Bronchial epithelial cell (primary cell): ENCODE measurements at places on chromosomes 5 and 9. TPM values are rescaled to one million over a fixed set of nuclear protein-coding genes. Genes with fewer than 3 reads are reported as not detected.

DNA sequence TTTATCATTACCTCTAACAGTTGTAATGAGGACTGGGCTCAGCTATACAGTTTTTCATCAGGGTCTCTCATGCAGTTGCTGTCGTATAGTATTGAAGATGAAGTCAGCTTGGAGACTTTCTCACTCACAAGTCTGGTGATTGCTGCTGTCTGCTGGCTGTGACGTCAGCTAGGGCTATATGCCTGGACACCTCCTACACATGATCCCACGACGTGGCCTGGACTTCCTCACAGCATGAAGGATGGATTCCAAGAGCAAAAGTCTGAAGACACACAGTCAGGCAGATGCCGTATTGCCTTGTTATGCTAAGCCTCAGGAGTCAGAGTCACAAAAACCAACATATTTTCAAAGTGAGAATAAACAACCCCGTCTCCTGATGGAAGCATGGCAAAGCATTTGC lies 193.3 kb downstream of the LURAP1L start:
- no peak for DNase-seq

DNA sequence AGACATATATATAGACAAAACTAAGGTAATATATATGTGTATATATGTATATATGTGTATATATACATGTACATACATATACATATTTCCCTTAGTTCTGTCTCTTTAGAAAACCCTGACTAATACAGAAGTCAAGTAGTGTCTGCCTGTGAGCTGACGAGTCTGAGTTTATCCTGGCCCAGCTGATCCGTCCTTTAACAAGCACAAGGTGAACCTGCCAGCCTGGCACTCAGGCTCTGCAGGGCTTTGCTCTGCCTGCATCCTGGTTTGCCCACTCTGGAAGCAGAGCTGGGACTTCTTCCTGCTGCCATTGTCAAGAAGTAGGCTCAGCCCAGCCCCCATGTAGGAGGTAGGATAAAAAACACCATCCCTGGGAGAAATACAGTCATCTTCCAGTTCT lies 388.0 kb downstream of the ICE1 start:
- no peak for DNase-seq

- DNase-seq: no peak
These were observed 17.0 kb upstream of the LRRC14B start for GRCh38 chr5:174291-174600.

DNA sequence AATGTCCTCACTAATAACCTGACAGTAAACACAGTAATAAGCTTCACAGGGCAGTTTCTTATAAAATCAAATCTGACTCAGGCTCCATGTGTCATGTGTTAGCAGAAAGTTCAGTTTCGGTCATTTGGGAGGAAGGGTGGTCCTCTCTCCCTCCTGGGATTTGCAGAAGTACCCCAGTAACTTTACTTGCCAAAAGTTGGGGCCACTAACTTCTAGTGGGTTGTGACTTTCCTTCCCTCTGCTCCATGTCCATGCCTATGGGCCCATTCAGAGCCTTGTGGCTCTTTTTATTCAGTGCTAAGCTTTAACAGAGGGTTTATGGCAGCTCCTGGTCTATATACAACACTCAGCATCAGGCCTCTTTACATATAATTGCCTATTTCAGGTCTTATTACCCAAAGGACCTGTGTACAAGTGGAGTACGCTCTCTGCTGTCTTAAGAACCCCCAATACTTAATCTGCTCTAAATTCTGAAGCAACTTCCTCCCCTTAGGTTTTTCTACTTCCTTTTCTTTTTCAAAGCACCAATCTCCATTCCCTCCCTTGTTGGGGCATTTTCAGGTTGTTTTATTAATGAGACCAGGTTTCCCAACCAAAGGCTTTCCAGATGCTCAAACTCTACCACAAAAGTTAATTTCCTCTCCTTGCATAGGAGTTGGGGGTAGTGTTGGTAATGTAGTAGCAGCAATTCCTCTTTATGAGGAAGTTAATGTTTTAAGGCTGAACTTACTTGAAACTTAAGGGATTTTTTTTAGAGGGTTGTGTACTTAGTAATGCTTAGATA lies 107.7 kb downstream of the CCDC192 start:
- DNase-seq: no peak

GRCh38 chr9:128113526-128114325 lies 13.8 kb downstream of the PTGES2 start:
- no peak for DNase-seq

DNA sequence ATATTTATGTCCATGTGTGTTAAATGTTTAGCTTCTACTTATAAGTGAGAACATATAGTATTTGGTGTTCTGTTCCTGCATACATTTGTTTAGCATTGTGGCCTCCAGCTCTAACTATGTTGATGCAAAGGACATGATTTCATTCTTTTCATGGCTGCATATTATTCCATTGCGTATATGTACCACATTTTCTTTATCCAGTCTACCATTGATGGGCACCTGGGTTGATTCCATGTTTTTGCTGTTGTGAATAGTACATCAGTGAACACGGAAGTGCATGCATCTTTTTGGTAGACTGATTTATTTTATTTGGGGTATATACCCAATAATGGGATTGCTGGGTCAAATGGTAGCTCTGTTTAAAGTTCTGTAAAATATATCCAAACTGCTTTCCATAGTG lies 359.0 kb downstream of the SLCO4C1 start:
- DNase-seq: no peak

GRCh38 chr5:59709846-59710245 lies 183.7 kb downstream of the PDE4D start:
- DNase-seq: peak; percentile 77

DNA sequence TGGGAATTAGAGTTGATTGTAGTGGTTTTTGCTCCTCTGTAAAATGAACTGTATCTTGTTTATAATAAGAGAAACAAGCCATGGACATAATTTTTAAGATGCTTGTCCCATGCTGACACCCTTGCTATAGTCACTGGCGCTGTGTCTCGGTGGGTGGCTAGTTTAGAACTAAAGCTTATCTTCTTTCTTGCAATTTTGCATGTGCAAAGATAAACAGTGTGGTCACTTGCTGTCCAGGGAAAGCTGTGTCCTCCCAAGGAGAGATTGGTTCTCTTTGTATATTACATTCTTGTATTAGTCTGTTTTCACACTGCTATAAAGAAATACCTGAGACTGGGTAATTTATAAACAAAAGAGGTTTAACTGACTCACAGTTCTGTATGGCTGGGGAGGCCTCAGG lies 143.8 kb downstream of the MELK start:
- no peak for DNase-seq

DNA sequence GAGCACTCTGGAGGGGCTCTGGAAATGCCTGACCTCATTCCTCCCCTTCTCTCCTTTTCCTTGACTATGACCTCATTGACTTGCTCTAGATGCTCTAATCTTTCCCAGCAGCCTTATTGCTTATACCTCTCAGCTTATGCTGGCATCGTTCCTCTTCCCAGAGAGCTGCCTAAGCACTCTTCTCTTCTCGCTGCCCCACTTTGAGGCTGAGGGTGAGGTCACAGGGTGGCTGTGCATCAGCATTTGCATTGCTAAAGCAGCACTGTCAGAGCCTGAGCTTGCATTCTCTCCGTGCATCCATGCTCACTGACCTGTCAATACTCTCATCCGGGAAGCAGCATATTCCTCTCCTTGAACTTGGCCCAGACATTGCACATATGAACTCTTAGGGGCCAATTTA lies 96.4 kb upstream of the NTRK2 start:
- no peak for DNase-seq

- DNase-seq: no peak
These were observed 44.9 kb upstream of the SNCAIP start for GRCh38 chr5:122267185-122267584.

DNA sequence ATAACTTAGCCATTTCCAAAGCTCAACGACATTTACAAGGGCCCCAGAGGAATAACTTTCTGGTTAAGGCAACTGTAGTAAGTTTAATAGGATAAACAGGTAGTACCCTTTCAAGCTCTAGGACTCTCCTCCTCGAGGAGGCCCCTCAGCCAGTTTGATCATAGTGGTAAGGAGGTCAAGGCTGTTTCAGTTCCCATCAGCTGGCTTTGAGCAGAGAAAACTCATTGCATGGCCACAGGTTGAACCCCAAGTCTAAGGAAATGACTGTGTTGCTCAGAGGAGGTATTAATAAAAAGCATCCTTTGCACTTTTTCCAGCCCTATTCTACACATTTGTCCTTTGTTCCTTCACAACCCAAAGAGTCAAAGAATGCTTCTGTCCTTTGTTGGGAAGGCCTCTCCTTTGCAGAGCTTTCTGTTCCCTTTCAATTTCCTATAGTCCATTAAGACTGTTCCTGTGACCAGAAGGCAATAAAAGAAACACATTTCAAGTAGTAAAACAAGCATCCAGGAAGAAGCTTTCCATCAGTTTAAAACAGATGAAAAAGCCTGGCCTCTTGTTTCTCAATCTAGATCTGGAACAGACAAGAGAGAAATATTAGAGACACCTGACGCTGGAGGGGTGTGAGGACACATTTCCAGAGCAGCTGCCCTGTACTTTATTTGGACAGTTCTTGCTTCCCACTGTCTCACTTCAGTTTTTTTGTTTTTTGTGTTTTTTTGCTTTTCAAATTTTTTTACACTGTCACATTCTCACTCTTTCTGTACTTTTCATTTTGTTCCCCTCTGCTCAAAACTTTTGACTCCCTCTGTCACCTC lies 54.1 kb downstream of the PRRC1 start:
- no peak for DNase-seq

GRCh38 chr9:93899609-93900435 lies 55.3 kb downstream of the BARX1 start:
- no peak for DNase-seq

- DNase-seq: no peak
These were observed 264.3 kb upstream of the PANK3 start for GRCh38 chr5:168843277-168844015.

GRCh38 chr5:79992891-79993657 lies 2.0 kb upstream of the MTX3 start:
- no peak for DNase-seq

DNA sequence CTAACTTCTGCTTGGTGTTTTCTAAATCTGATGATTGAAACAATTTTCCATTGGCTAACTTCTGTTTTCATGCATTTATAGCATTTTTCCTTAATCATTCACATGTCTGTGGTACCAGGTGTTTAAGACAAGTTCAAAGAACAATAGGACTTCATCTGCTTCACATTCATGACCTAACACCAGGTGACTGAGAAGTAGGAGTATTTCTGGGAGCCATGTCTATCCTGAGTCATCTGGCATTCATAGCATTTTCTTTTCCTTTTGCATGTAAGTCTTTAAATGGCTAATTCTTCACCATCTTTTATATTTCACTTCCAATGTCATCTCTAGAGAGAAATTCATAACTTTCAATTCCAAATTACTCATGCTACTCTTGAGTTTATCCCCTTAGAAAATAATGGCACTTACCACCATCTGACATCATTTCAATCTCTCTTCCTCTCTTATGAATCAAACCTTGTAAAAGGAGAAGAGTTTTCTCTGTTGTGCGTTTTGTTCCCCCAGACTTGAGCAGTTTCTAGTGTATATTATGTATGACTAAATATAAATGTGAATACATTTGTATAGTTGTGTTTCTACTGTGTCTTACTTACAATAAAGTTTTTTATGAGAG lies 1196.1 kb upstream of the CDH9 start:
- DNase-seq: peak; percentile 47

DNA sequence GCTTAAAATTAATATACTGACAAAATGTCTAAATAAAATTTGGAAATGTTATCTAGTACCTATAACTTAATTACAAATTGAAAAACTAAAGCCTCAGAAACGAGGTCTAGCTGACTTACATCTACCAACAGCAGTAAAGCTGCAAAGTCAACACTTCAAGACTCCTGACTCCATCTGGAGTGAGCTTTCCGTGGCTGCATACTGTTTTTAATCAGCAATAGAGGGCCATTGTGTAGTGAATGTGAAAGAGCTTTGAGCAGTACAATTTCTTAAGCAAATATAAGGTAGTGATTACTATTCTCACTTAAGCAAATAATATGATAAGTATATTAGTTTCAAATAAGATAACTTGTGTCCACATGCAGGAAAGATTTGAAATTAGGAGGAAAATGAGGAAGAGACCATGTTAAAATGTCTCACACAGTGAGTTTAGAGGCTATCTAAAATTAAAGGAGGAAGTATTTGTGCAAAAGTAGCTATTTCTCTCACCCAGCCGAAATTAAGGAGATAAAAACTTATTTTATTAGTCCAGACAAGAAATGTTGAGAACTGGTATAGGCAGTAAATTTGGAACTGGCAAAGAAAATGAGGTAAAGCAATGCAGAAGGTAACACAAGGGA lies 6.4 kb downstream of the SPINK6 start:
- no peak for DNase-seq

DNA sequence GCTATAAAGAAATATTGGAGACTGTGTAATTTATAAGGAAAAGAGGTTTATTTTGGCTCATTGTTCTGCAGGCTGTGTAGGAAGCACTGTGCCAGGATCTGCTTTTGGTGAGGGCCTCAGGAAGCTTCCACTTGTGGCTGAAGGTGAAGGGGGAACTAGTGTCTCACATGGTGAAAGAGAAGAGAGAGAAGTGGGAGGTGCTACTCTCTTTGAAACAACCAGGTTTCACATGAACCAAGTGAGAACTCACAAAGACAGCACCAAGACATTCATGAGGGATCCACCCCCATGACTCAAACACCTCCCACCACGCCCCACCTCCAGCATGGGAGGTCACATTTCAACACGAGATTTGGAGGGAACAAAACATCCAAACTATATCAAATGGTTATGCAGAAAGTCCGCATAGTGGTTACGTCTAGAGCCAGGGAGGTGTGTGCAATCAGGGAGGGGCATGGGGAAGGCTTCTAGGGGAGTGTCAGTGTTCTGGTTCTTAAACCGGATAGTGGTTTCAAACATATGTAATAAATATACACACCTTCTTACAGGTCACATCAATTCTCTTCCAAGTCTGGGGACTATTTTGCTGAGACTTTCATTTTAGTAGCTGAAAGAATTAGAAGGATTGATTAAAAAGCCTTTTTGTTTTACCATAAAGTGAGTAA lies 113.0 kb downstream of the TRIO start:
- DNase-seq: no peak

DNA sequence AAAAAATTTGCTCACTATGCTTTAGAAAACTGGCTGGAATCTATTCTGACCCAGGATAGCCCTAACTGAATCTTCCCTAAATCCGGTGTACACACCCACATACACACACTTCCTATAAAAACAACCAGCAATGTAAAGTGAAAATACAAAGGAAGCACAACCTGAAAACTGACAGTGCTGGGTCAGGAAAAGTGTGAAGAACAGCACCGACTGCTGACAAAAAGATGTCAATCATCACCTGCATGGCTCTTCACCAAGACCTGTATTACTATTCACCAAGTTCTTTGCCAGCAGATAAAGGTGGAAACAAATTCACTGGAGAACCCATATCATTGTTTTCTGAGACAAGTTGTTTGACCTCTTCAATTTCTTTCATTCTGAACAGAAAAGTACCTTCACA lies 293.8 kb upstream of the GRAMD2B start:
- peak; percentile 38 for DNase-seq

The PDE6A gene
- not detected in 2 replicates for total RNA-seq

The PCDHGA3 gene
- under 0.01 and 0.13 TPM in 2 replicates for total RNA-seq

The PKN3 gene
- 1.5 and 2.1 TPM in 2 replicates for total RNA-seq

The ZNF622 gene
- total RNA-seq: 59.9 and 72.7 TPM in 2 replicates

The SPAG8 gene
- 0.13 and 0.26 TPM in 2 replicates for total RNA-seq

The NEURL1B gene
- total RNA-seq: 4.7 and 6.4 TPM in 2 replicates

The CCNI2 gene
- total RNA-seq: 0.26 TPM in 1 of 2 replicates, not detected in the other

The GPR151 gene
- total RNA-seq: not detected in 2 replicates

The TAF11L6 gene
- total RNA-seq: not detected in 2 replicates
